Stimulated activated CD8-positive, alpha-beta memory T cell treated with anti-CD3 and anti-CD28 coated beads, Interleukin-2, amount 100 ng/mL, for 48 hours (primary cell): ENCODE measurements at places on chromosomes 4 and X.

- no peak for DNase-seq
Measured at GRCh38 chrX:103376118-103376978, at the start of gene BEX3. TSS of gene BEX3 (plus strand) at chrX:103376538. CDS start at chrX:103377522, 984 bp downstream.

DNA sequence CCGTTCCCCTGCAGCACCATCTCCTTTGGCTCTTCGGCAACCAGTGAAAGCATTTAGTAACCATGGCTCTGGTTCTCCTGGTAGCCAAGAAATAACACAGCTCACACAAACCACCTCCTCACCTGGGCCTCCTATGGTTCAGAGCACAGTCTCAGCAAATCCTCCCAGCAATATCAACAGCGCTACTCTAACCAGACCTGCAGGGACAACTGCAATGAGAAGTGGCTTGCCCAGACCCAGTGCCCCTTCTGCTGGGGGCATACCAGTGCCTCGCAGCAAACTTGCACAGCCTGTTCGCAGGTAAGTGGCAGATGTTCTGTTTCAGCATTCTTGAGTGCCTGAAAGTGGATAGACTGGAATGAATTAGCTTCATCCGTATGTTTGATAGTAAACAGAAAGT, 63.0 kb upstream of the SLC10A4 start:
- DNase-seq: no peak

DNA sequence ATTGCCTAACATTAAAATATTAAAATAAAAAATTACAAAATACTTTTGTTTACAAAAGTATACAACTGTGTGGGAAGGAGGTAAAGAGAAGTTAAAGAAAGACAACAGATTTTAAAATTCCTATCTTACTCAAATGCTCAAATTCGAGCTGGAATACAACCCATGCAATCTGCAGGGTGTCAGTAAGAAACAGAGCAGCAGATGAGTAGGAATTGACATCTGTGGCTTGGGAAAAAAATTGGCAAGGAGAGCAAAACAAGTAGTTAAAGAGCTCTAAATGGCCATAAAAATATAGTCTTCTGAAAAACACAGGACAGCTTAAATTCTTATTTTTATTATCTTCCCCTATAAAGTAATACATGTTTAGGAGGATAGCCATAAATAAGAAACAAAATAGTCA, 1609.0 kb upstream of the AGA start:
- DNase-seq: no peak

DNA sequence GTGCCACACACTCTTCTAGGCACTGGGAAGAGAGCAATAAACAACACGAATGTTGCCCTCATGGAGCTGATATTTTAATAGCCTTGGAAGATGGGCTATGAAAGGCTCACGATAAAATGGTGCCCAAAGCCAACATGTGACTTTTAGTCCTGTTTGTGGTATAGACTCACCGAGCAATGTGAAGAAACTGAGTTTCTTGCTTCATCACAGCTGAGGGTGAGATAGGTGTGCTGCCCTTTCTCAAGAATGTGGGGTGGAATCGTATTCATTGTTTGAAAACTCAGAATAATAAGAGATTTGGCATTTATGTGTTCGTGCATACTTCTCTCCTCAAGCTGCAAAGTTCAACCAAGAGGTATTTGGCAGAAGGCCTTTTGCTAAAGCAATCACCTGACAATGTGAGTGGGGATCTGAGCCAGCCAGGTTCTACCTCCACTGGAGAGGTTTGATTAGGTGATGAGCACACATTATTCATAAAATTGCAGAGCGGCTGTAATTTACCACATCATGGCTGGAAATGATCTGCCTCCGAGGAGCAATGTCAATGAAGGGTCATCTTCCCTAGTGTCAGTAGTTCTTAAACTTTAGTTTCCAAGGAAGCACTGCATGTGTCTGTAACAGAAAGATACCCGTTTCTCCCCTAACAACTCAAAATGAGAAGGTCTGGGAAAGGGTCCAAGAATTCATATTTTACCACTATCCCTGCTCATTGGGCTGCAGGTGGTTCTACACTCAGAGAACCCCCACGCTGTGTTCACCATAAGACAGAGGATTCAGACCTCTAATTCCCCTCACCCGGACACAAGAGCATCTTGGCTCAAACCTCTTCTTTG, 41.9 kb upstream of the CBR4 start:
- no peak for DNase-seq

- DNase-seq: no peak
Measured at GRCh38 chr4:8384397-8385060, 56.0 kb downstream of the ACOX3 start.

DNA sequence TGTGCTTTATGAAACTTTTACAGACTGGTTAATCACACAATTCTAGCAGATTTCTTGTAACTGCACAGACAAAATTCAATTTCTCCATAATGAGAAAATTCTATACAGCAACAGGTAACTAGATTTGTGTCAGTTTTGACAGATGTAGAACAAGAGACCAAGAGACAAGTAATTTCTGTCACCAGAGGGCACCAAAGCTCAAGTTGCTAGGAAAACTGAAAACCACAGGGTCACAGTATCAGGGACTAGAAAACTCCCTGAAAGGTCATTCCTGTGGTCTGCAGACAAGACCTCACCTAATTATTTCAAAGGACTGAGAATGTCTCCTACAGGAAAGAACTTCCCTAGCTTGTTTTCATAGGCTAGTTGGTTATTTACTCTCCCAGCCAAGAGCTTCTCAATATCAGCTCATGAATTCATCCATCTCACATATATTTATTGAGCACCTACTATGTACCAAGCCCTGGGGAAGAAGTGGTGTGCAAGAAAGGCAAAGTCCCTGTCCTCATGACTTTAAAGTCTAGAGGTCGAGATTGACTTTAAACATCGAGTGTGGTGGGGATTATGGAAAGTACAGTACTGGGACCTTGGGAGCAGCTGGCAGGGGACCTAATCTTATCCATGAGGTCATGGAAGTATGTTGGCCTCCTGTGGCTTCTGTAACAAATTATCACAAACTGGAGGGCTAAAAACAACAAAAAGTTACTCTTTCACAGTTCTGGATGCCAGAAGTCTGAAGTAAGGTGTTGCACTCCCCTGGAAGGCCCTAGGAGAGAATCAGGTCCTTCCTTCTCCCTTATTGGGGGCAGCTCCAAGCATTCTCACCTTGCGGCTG, 47.8 kb upstream of the SETD7 start:
- no peak for DNase-seq

DNA sequence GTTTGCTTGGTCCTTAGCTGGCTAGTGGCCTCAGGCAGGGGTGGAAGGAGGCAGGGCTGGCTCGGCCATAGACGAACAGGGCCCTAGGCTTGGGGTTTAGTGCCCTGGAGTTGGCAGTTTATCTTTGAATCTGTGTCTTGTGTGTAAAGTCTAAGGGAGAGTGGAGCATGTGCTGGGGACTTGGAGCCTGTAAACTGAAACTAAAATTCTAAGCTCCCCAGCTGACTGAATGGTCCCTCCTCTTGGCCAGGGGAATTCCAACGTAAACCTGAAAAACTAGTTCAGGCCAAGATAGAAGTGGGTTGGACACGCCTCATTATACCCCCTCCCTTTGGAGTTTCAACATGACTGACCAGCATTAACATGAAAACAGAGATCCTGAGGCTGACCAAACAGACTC, 46.1 kb upstream of the GPR78 start:
- DNase-seq: no peak

DNA sequence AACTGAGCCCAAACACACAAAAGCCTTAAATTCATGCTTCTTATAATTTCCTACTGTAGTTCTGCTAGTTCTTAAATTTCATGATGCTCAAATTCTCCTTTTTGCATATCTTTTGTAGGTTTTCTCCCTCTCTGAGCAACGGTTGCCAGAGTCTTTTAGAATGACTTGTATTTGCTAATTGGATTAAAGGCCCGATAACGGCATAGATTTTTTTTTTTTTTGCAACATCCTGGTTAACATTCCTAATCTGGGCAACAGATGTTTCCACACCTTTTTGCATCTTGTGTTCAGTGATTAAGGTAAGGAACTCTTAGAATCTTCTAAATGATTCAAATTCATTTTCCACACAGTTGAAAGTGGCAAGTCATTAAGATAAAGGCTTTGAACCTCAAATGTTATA, 66.3 kb upstream of the ADGRG2 start:
- no peak for DNase-seq

GRCh38 chrX:19807414-19807813, 80.0 kb downstream of the SH3KBP1 start:
- no peak for DNase-seq

- no peak for DNase-seq
Measured at GRCh38 chr4:119000400-119000799, 111.7 kb downstream of the SYNPO2 start.

DNA sequence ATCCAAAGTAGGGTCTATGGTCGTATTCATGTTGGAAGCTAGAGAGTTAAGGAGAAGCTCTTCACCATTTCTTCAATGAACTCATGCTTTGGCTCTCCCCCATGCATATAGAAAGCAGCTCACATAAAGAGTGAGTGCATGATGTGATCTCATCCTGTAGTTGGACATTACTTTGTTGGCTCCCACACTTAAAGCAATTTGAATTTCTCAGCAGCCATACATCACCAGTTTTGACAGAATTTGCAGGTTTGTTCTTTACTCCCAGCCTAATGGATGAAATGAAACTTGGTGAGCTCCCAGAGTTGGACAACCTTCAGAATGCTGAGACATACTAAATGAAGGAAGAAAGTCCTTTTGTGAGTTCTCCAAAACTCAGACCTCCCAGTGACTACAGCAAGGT, 613.5 kb downstream of the IQCM start:
- DNase-seq: no peak

- peak; percentile 28 for DNase-seq
Measured at GRCh38 chrX:154436374-154436982, 476 bp upstream of the GDI1 start.

- no peak for DNase-seq
Measured at GRCh38 chr4:88390128-88390527, 11.5 kb downstream of the HERC6 start.

DNA sequence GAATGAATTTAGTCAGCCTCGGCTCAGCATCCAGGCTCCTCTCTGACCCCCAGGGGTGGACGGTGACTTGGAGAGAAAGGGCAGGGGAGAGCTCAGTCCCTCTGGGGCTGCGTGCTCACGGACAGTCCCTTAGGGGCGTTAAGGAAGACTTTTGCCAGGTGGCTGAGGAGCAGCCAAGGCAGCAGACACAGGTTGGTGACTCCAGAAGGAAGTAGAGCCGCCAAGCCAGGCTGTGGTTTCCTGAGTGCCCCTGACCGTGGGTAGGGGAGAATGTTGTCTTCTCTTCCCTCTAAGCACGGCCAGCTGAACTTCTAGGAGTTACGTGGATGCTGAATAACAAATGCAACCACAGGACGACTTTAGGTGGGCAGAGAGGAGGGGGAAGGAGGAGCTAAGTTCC, 91.0 kb upstream of the MTM1 start:
- no peak for DNase-seq

- DNase-seq: no peak
Measured at GRCh38 chrX:3788494-3789233, 75.2 kb upstream of the PRKX start.

GRCh38 chrX:46635186-46635585, 61.6 kb downstream of the CHST7 start:
- DNase-seq: no peak
